NCI-H524 treated with DMSO at 0.1 percent for 48 hours (cell line): ENCODE measurements at places on chromosomes 4 and X.

GRCh38 chrX:55312655-55313054 lies 47.9 kb upstream of the PAGE3 start:
- no peak for DNase-seq

- DNase-seq, result no peak
Observed at GRCh38 chrX:12970691-12971202, 4.2 kb upstream of the TMSB4X start.

- DNase-seq, result no peak
Observed at GRCh38 chr4:84231539-84232055, 267.5 kb downstream of the NKX6-1 start.

DNA sequence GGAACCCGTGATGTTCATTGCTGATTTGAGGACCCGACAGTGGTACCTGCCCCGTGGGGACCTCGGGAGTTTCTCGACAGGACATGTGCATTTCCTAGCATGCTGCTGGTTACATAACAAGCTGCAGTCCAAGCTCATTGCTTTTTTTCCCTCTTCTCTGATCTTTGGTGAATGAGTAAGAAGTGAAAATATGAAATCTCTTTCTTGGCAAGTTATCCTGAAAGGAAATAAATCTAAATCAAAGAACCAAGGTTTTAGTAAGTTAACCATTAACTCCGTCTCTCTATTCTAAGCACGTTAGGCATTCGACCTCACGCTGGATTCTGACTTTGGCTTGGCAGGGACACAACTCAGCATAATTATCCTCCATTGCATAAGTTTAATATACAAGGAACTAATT lies 86.6 kb downstream of the STK32B start:
- DNase-seq, result no peak

GRCh38 chr4:11735651-11736050 lies 307.0 kb upstream of the HS3ST1 start:
- no peak for DNase-seq

GRCh38 chr4:137414802-137415201 lies 117.5 kb downstream of the PCDH18 start:
- DNase-seq, result no peak

DNA sequence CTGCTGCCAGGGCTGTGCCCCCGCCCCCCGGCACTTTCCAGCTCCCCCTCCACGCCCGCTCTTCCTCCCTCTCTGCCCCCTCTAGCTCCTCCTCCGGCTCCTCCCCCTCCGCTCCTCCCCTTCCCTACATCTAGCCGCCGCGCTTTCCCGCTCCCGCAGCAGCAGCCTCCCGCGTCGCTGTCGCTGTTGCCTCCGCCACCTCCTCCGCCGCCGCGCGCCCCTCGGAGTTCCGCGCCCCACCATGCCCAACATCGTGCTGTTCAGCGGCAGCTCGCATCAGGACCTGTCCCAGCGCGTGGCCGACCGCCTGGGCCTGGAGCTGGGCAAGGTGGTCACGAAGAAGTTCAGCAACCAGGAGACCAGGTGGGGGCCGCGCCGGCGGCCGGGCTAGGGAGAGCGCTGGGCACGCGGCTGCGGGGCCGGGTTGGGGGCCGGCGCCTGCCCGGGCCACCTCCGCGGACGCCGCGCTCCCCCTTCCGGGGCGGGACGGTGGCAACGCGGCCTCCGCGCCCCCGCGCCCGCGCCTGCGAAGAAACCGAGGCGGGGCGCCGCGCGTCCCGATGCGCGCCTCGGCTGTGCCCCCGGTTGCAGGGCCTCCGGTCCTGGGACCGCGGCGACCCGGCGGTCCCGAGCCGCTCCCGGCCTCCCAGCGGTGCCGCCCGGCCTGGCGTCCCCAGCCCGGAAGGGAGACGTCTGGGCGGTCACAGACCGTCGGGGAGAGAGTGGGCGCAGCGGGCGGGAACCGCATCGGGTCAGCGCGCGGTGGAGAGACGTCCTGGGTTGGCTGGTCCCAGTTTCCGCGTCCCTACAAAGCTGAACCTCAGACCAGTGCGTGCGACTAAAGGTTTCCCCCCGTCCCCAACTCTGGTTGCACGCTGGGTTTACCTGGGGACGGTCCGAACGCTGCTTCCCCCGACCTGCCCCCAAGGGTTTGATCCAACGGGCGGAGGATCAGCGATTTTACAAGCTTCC lies at the start of gene PRPS2:
Gene PRPS2, plus strand, starts transcription at position 156 of the 972 bp plus-strand sequence. Its CDS starts 86 bp downstream, at position 242.
- DNase-seq, result peak; percentile 2

DNA sequence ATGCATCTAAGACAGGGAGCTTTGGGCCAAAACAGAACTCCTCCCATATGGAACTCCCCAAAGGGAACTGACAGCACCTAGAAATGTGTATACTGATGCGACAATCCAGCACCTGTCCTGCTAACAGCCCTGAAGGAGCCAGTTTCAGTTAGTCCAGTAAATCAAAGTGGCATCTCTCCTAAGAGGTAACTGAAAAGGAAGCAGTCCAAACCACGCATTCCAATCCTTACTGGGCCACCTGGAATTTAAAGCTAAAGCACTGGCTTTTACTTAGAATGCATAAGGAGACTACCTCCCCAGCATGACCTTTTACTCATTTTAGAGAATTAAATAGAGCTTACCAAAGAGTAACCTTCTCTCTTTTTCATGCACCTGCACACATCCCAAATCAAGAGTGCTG lies 586.8 kb upstream of the PITX2 start:
- DNase-seq, result no peak
